ENCODE measurements at places on chromosomes 16 and 17. TPM values are rescaled to one million over a fixed set of nuclear protein-coding genes. Genes with fewer than 3 reads are reported as not detected.

Gene DLX4
- total RNA-seq = not detected

Gene SEBOX
- not detected for total RNA-seq

Gene TNFRSF13B
- not detected for total RNA-seq

Gene PSMD12
- total RNA-seq = 43.5 TPM

Gene SOST
- total RNA-seq = not detected

Gene ICAM2
- 36.4 TPM for total RNA-seq

Measured in posterior vena cava (tissue), 2 donors.